Activated T-helper 17 cell treated with anti-CD3 and anti-CD28 coated beads, Interleukin-2, amount 50 U/mL, for 72 hours (primary cell): ENCODE measurements at places on chromosomes 6 and 20. TPM values are rescaled to one million over a fixed set of nuclear protein-coding genes. Genes with fewer than 3 reads are reported as not detected.

- ATAC-seq: no peak
Observed at GRCh38 chr6:113211170-113211569, 646.0 kb upstream of the MARCKS start.

The SIRT5 gene
- 6.6 TPM for total RNA-seq

The HRH3 gene
- total RNA-seq: not detected

GRCh38 chr6:25655723-25656122, 3.7 kb downstream of the SCGN start:
- no peak for ATAC-seq

DNA sequence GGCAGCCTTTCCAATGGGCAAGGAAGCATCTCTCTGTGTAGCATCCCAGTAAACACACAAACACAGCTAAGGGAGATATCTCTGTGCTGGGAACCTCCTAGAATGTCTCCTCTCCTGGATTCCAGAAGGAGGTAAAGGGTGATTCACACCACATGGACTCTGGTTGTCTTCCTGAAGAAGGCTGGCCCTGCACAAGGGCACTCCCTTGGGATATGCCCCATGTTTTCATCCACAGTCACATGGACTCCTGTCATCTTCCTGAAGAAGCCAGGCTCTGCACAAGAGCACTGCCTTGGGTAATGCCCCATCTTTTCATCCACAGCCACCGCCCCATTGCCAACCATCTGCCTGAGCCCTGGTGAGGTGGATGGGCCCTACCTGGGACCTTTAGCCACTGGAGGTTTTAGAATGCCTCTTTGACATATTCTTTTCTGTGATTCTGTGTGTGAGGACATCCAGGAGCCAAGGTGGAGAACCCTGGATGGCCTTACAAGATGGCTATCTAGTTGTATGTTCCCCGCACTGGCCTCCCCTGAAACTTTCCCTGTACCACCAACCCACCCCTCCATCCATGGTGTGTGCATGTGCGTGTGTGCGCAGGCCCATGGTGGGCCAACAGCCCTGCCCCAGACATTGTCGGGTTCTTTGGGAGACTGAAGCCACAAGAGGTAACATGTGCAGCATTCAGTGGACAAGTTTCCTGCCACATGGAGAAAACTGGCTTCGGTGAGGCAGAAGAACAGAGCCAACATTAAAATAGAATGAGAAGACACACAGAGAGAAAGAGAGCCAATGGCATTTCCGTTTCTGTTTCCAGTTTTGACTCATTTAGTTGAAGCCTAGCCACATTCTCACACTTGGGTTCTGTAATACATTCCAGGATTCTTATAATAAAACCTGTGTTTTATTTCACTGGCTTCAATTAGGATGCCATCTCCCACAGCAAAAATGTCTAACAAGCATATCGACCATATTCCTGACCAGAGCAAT, 110.2 kb upstream of the CST7 start:
- ATAC-seq: no peak

GRCh38 chr6:74578339-74578738, 627.5 kb downstream of the COL12A1 start:
- ATAC-seq: no peak

DNA sequence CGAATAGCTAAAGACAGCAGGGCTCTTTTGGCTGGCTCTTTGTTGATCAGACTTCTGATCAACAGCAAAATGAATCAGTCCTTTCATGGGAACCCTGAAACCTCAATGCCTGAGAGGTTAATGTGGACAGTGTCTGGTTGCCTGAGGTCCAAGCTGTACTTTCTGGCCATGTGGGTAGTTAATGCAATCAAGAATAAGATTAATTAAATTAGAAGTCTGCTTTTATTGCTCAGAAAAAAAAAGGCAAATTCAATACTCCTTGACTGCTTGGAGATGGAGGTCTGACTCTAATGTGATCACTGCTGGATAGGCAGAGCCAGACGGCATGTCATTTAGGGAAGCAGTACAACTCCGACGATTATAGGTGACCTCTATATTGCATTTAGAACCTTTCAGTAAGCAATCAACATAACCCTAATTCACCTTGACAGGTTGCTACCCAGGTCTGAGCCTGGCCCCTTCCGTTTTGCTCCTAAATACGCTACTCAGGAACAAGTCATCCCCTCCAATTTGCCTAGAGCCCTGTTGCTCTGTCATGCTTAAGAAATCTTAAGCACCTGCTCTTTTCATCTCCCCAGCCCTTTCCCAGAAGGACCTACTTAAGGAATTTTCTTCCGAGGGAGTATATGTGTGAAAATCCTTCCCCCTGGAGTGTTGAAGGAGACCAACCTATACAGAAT, 370.0 kb upstream of the SPTLC3 start:
- ATAC-seq: no peak

GRCh38 chr6:146546443-146547043, 2.9 kb downstream of the RAB32 start:
- ATAC-seq: no peak
